ENCODE measurements at places on chromosomes 7 and 10.

DNA sequence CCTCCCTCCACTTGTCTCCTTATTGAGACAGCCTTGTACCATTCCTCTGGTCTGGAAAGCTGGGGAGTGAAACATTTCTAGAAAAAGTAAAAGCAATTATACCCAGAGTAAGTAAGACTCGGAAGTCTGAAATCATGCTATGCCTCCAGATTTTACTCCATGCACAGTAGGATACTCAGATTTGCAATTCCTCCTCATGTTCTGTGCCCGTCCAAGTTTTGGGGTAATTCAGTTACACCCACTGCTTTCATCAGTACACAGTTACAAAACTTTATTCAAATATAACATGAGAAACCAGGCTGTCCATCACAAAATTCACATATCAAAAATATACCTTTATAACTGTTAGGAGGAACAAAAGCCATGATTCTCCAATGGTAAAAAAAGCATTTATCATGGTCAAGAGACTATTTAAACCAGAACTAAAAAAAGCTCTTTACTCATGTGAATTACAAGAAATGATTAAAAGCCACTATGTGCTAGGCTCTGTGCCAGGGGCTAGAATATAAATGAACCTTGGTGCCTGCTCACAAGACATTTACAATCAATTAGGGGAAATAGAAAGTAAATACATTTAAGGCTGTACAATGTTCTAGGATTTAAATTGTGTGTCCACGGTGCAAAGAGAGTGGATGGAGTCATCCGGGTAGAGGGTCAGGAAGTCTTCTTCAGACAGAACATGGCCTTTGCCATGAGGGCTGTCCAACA lies 320.2 kb downstream of the ELMO1 start:
- DNase-seq = no peak

DNA sequence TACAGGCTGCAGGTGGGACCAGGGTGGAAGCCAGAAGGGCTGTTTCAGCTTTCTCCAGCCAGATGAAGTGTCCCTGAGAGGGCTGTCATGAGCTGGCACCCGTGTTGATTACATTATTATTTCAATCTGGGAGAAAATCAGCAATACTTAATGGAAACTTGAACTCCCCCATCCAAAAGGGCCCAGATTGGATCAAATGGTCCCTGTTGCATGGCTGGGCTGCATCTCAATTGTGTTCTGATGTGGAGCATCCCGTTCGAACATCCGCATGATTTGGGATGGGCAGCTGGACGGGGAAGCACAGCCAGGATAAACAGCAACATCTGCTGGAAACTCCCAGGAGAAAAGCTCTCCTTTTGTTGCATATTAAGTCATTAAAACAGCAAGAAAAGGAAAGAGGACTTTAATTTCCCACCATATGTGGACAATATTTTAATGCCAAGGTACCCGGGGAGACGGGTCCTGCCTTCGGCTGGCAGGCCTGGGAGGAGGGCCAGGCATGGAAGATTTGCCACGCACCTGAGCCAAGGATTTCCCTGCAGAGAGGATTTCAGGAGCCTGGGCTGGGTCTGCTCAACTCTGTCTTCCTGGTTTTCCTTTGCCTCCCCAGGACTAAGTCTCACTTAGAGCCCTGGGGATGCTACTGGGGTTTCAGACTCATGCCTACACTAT lies 52.4 kb downstream of the NPTX2 start:
- DNase-seq = no peak

DNA sequence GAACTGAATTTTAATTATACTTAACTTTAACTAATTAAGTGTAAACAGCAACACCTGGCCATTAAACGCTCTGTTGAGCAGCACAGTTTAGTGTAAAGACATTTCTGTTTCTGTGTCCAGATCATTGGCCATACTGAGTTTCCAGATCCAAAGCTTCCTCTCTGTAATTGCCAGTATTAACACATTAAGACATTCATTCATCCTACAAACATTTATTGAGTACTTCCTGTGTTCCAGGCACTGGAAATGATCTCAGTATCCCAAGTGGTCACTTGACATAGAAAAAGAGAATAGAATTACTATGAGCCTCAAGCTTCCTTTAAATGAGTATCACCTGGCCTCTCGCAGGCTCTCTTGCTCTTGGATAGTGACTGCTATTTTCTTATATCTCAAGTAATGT lies 618.1 kb downstream of the SORCS3 start:
- no peak for DNase-seq

- no peak for DNase-seq
Measured at GRCh38 chr7:116464375-116464774, 35.2 kb upstream of the CAV2 start.

GRCh38 chr10:85100495-85100894 lies 772.1 kb downstream of the CCSER2 start:
- DNase-seq = no peak

DNA sequence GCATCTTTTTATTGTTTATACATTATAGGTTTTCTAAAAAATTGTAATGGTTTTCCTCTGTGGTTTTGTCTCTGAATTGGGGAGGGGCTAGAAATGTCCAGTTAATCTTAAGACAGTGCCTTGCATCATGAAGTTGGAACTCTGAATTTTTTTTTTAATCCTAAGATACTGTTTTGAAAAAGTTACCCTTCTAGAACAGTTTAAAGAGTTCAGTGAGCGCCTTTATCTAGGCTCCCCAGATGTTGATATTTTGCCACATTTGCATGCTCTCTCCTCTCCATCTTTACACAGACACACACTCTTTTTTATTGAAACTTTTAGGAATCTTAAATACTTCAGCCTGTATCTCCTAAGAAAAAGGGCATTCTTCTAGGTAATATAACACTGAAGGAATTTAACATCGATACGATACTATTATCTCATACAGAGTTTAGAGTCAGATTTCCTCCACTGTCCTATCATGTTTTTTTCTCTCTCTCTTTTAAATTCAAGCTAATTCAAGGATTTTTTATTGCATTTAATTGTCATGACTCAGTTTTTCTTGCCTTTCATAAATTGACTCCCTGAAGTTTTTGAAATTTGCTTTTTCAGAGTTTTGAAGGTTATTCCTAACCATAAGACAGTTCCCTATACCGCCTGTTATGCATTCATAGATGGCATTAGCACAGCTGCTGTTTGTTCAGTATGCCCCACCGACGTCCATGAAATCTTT lies 31.5 kb downstream of the PRKAR2B start:
- DNase-seq = no peak

- DNase-seq = no peak
Measured at GRCh38 chr7:79055722-79056415, 397.6 kb downstream of the MAGI2 start.

All from fibroblast of the conjunctiva (primary cell).